ENCODE measurements at places on chromosomes 4 and X. TPM values are rescaled to one million over a fixed set of nuclear protein-coding genes. Genes with fewer than 3 reads are reported as not detected.

ARSJ gene
- polyA plus RNA-seq, result 0.94 TPM

DNA sequence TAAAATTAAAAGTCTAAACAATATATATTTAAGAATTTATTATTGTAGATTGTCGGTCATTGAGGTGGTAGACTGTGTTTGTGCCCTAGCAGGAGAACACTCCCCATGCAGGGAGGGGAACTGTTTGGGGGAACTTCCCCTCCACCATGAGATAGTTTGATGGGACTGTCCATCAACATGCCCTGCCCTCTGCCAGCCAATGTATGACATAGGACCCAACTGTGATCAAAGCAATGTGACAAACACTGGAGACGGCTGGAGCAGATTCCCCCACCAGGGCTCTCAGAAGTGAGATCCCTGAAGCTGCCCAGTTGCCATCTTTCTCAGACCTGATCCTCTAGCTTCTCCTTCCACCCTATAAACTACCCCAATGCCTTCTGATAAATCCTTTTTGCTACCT is 44.9 kb downstream of the SH3KBP1 start:
- DNase-seq, result no peak

- DNase-seq, result no peak
Observed at GRCh38 chrX:24465532-24465865, 413 bp downstream of the PDK3 start.

DNA sequence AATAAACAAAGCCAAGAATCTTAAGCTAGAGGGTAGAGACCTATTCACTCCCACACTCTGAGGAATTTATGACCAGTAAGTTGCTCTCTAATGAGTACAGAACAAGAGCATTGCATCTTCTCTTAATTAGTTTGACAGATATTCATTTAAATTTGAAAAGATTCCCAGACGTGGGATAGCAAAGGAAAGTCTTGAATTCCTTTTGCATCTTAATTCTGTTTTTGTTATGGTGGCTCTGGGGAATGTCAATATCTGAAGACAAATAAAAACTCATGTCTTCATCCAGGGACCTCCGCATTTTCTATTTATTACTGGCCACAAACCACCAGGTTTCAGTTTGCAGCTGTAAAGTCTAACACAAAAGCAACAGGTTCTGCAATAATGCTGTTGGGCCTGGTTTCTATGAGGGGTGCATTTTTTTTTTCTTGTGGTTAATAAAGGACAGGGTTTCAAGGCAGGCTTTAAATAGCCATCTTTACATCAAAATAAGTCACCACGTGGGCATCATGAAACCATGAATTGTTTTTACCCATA is 172.3 kb downstream of the SHROOM3 start:
- DNase-seq, result no peak

DNA sequence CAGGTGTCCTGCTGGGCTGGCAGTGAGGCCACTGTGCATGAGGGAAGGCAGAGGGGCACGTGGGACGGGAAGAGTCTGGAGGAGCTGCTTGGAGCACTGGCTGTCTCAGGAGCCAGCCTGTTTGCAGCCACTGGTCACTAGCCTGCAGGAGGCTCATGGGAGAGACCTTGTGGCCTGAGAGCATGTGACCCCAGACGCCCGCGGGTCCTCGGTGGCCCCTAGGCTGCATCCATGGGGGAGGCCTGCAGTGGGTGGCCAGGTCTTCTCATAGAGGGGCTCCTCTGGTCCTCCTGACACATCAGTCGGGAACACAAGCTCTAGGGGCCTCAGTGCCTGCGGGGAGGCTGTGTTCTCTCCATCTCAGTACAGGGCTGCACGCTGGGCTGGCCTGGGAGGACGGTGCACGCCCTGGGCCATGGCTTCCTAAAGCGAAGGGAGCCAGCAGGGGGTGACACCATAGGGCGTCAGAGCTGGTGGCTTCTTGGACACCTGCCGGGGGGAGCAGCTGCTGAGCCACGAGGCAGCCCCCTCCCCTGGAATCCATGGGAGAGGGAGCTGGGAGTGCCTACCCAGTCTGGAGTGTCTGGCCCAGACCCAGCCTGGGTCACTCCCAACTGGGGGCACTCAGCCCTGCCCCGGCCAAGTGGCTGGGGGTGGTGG is 12.3 kb downstream of the NAT8L start:
- no peak for DNase-seq

DNA sequence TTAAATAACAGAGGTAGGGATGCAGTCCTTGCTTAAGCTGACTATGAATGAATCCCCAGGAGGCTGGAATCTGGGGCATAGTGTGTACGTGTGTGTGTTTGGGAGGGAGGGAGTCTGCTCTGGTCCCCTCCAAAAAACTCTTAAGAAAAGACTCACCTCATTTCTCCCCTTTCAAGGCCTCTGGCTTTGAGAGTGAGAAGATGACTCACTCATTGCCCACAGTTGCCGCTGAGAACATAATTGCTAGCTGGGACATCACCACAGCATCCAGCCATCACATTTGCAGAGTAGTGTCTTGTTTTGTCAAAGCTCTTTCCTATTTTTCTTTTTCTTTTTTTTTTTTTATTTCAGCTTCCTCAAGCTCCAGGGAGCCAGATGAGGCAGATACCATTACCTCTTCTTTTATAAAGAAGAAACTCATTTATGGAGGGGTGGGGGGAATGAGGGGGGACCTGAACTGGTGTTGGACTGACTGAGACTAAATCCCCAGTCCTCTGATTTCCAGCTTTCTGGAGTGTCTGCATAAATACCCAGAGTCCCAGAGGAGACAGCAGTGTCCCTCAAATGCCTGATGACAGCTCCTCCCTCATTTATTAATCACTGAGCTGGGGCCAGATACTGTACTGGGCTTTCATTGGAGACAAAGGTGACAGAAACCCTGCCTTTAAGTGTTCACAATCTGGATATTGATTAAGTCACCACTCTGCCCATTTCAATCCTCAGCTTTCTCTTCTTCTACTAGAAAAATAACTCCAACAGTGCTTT is 61.9 kb upstream of the LAS1L start:
- DNase-seq, result no peak

All from liver (tissue), 10 donors.